Aorta (tissue), 5 donors: ENCODE measurements at places on chromosomes 6 and 20.
A peak's percentile ranks its signal among the peaks of the same experiment; 100 is the strongest.

DNA sequence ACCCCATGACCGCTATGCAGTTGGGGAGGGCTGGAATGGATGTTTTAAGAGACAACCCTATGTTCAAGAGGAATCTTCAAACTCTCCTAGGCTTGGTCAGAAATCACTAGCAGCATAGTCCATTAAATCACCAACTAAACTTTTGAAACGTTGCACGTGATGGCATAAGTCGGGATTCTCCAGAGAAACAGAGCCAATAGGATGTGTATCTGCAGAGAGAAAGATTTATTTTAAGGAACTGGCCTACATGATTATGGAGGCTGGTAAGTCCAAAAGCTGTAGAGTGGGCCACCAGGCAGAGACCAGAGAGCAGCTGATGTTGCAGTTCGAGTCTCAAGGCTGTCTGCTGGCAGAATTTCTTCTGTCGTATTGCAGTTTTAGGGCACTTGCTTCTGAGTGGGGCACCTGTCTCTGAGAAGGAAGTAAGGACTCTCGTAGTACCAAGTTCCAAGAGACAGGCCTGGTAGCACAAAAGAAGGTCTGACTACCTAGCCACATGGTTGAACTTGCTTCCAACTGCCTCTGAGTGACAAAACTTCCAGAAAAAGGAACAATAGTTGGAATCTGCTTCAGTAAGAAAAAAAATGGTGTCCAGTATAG is 11.9 kb upstream of the IFNGR1 start:
- DNase-seq = no peak

- DNase-seq = no peak
Observed at GRCh38 chr20:59690101-59690500, 85.8 kb downstream of the PHACTR3 start.

- DNase-seq = no peak
Observed at GRCh38 chr6:154637392-154637791, 95.8 kb upstream of the SCAF8 start.

DNA sequence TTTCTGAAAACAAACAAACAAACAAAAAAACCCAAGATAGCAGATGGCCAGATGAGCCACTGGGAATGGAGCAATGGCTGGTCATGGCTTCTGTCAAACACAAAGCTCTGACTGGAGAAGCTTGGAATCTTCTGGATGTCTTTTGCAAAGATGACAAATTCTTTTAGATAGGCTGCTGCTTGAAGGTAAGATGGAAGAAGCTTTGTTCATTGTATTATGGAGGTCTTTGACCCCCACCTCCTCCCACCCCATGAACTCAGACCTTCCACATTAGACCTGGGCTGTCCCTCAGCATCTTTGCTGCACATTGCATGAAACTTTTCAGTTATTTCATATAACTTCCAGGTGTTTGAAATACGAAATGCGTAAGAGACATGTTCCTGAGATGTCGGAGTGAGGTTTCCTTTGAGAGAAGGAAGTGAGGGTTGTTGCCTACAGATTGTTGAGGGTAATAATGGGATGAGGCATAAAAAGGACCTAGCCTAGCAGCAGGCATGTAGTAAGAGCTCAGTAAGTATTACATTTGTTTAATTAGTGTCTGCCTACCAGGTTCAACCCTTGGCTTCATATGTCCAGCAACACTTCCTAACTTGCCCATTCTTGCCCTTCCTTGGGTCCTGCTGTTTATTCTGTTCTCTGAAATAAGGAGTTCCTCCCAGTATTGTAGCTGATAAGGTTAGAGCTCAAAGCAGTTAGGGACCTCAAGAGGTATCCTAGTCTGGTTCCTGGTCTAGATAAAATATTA is 51.4 kb upstream of the IER3 start:
- DNase-seq = peak; percentile 12
